ENCODE measurements at places on chromosomes 11 and 22. TPM values are rescaled to one million over a fixed set of nuclear protein-coding genes. Genes with fewer than 3 reads are reported as not detected.

DNA sequence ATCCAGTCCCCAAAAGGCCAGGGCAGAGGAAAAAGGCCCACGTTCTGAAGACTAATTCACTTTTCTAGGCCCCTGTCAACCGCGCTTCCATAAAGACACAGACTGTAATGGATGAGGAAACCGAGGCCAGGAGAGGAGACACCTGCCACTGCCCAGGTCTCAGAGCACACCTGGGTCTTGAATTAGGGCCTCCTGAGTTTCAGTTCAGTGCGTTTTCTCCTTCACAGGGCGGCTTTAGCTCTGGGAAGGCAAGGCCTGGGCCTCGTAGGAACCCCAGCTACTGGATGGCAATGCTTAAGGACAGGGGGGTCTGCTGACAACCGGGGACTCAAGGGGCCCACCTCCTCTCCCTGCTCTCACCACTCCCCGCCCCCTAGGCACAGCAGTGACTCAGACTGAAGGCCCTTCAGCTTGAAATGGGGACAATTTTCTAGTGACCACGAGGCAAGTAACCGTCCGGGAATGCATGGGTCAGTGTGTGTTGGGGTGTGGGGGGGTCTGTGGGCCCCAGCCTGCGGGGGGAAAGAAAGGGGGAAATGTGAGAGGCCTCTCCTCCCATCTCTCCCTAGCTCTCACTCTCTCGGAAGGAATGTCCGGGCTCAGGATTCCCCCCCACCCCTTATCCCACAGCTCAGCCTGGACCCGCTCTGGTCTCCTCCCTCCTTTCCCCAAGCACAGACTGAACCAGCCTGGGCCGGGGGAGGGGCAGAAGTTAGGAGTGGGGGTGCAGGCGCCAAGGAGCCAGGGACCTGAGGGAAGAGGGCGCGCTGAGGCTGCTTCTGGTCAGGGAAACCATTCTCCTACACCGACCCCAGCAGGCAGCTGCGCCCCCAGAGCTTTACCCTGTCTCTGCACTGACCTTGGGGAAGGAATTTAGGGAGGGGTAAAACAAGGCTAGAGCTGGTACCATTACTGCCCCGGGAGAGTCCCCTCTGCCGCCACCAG, 17.2 kb downstream of the CREB3L1 start:
- DNase-seq: peak; percentile 80

DNA sequence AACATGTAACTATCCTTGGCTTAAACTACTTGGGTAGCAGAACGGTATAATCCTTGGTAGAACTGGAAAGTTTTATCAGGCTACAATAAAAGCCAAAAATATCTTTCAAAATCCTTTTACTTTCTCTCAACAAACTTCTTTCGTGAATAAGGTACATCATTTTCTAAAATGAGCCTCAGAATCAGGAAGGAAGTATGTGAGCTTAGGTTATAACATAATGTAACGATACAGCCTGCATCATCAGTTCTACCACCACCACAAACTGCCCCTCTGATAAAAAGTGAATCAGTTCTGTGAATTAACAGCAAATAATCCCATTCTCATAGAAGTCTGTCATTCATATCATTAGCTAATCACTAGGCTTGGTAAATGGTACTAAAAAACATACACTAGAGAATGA, 244.3 kb downstream of the SBF2 start:
- DNase-seq: no peak

The IGF2 gene
- polyA plus RNA-seq: 7.8 TPM

GRCh38 chr22:29870574-29870973, 12.4 kb upstream of the MTMR3 start:
- DNase-seq: no peak

The SCN2B gene
- 0.03 TPM for polyA plus RNA-seq

The MOV10L1 gene
- polyA plus RNA-seq: 0.53 TPM

DNA sequence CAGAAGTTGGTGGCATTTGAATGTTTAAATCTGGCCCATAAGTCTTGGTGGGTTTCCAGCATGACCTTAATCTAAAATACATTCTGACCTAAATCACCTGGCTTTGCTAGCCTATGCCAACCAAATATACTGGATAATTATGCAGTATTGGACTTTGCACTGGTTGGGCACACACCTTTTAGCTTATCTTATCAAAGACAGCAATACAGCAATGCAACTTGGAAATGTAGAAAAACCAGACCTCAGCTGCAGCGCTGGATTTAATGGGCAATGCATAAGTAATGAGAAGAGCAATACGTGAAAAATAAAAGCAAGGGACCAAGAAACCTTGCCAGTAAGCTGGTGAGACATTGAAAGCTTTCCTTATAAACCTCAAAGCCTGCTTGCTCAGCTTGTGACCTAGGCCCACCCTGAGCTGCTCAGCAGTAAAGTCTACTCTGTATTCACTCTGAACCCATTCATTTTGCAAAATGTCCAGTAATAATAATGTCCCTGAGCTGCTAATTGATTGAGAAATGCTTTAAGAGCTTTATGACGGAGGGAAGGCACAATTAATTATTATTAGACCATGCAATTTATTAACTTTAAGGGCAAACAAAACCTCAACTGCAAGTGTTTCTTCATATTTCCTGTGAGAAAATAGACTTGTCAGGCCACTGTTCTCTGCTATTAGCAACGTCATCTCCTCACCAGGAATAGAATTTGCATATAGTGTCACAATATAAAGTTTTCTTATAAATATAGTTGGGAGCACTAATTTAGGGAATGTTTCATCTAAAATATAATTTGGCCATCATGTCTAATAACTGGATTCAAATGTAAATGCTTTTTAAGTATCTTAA, 49.4 kb upstream of the CEP295 start:
- no peak for DNase-seq

GRCh38 chr22:36998620-36999351, 20.5 kb downstream of the TST start:
- DNase-seq: no peak

The DDI1 gene
- polyA plus RNA-seq: not detected

The BATF2 gene
- 3.7 TPM for polyA plus RNA-seq

GRCh38 chr22:27307545-27308247, 493.9 kb downstream of the MN1 start:
- no peak for DNase-seq

GRCh38 chr11:92455210-92455790, 230.7 kb downstream of the FAT3 start:
- no peak for DNase-seq

The OR51B5 gene
- polyA plus RNA-seq: 0.10 TPM

The CD3D gene
- 9.9 TPM for polyA plus RNA-seq

- DNase-seq: peak; percentile 68
Measured at GRCh38 chr11:36376888-36377758, 81.0 kb downstream of the PRR5L start.

The PYGM gene
- polyA plus RNA-seq: 1.2 TPM
